H54 (cell line): ENCODE measurements at places on chromosomes 6 and 20.

DNA sequence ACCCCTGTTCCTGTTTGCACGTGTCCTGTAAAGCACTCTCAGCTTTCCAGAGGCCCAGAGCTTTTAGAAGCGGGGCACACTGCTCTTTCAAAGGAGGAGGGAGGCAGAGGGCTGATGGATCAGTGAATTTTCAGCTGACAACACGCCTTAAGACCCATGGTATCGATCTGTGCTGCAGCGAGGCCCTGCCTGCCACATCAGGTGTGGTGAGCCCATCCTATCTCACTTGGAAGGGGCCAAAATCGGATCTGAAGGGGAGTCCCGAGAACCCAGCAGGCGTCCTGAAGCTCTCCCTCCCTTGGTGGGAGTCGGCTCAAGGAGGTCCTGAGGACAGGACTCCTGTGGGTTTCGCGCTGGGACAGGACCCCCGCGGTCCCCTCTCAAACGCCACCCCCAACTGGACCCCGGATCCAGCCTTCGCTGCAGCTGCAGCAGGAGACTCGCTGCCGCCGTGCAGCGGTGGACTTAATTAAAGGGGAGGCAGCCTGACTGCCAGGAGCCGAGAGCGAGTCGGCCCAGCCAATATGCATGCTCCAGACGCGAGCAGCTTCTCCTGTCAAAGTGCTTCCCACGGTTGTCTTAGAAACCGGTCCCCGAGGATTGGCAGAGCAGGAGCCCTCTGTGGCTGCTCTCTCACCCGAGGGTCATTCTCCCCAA is 580.0 kb upstream of the ZNF337 start:
- no peak for DNase-seq

GRCh38 chr6:99114769-99115406 is 167.1 kb upstream of the FBXL4 start:
- no peak for DNase-seq

DNA sequence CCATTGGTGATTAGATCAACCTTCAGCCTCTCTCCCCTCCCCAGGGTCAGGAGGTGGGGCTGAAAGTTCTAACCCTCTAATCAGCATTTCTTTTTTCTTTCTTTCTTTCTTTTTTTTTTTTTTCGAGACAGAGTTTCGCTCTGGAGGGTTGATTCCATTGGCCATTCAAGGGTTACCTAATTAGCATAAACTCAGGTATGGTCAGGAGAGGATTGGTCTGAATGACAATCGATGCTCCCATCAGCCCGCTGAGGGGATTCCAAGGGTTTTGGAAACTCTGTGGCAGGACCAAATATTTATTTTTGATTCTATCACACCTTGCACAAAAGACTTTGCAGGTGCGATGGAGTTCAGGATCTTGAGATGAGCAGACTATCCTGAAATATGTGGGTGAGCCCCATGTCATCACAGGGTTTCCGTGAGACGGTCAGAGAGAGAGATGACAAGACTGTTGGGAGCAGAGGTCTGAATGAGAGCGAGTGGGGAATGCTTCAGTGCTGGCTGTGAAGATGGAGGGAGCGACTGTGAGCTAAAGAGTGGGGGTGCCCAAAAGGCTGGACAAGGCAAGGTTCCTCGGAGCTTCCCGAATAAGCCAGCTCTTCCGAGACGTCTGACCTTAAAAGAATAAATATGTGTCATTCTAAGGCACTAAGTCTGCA is 107.1 kb downstream of the BMP7 start:
- no peak for DNase-seq

DNA sequence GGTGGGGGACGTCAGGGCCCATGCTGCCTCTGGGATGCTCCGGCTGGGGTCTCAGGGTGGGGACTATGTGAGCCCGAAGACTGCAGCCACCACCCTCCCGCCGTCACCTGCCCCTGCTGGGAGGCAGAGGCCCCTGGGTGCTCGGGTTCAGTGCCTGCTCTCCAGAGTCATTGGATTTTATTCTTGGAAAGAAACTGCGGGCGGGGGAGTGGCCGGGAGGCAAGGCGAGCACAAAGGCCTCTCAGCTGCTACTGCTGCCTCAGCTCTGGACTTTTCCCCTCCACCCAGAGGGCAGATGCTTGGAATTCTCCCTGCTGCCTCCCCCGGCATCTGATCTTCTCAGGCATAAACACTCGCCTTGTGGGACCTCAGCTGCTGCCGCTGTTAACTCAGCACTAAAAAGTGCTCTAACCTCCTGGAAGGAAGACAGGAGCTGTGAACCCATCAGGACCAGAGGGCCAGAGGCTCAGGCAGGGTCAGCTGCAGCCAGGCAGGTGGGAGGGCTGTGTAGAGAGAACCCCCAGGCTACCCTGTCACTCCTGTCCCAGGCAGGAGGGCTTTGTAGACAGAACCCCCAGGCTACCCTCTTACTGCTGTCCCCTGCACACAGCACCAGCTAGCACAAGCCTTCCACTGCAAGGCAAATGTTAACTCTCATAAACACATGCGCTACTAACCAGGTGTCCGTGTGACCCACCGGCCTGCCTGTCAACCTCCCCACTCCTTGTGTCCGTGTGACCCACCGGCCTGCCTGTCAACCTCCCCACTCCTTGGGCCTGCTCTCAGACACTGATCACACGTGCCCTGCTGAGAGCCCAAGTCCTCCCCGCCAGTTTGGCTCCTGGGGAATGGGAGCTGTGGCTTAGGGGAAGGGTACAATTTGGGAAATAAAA is 9.4 kb upstream of the FRMD1 start:
- no peak for DNase-seq

DNA sequence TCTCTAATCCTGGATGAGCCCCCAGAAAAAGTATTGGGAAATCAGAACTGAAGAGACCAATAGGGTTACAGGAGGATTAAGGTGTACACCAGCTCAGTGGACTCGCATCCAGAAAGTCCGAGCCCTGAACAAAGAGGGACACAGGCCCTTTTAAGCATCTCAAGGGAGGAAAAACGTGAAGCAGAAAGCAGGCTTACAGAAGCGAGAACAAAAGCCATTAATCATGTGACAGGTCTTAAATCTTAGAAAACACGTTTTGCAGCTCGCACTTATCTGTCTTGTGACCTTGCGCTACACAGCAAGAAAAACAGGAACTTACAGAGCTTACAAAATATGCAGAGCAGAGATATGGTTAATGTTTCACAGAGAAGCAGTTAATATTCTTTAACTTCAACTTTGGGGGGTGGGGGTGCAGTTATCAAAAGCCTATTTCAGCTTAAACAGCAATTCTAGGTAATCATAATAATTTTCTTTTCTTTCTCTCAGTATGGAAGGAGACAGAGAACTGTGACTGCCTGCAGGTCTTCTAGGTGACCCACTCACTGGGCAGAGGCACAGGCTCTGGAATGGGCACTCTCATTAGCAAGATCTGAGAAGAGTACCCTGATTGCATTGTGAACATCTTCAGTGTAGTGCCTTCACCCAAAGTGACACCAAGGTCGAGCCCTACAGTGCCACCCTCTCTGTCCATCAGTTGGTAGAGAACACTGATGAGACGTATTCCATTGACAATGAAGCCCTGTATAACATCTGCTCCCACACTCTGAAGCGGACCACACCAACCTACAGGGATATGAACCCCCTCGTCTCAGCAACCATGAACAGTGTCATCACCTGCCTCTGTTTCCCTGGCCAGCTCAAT is 65.0 kb upstream of the MOCS1 start:
- DNase-seq: no peak

GRCh38 chr20:35062478-35062877 is 30.1 kb downstream of the TRPC4AP start:
- DNase-seq: no peak

DNA sequence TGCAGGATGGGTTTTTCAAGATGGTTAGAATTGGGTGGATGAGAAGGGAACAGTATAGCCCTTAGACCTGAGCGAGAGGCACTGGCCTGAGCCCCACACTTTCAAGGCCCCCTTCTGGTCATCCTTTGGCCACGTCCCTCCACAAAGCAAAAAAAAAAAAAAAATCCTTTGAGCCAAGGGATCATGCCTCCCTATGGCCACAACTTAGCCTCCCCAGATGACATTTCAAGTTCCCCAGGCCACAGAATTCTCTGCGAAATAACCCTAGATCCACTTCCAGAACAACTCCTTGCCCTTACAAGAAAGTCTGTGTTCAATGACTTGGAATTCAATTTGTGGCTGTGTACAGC is 30.4 kb downstream of the ELOVL2 start:
- DNase-seq: no peak

DNA sequence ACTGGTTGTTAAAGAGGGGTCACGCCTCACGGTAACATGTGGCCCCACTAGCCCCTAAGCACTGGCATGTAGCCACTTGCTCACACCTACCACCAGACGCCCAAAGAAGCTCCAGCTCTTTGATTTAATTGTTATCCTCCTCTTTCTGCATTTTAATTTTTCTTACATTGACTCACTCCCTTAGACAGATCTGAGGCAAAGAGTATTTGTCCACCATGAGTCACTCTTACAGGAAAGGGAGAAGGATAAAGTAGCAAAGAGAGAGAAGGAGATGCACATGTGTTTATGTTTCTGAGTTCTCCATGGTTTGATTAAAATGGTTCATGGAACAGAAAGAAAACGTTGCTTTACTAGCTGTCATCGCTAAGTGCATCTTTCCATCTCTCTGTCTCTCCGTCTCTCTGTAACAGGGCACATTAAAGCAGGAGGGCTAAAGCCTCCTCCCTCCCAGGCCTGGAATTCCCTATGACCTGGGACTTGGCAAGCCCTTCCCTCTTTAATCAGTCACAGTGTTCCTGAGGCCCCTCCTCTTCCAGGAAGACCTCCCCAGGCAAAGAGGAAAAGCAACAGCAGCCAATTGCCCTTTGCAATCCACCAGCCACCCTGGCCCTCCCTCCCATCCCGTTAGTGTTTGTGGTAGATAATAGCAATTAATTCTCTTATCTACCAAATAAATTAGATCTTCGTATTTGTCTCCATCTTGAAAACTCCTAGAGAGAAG is 112.8 kb upstream of the TSHZ2 start:
- no peak for DNase-seq

GRCh38 chr20:45163083-45163803 is 11.5 kb upstream of the PI3 start:
- no peak for DNase-seq

DNA sequence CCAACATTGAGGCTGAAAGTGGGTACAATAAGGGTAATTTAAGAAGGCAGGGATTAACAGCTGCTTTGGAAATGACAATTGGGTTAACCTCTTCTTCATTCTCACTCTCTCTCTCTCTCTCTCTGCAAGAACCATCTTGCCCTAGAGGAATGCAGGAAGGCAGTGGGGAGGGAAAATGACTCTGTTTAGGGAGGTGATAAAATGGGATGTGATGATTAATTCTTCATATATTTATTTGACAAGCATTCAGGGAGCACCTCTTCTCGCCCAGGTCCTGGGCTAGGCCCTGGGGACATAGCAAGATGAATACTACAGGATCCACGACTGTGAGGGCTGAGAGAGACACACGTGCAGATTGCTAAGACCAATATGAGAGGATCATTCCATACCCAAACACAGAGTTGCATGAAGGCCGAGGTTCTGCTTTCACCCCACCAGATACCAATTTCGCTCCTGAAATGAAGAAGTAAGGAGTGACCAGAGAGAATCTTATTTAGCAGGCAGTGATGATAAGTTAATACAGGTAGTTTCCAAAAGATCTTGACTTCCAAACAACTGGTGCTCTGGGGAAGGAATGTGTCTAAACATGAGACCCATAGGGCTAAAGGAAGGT is 13.3 kb upstream of the PTPN1 start:
- no peak for DNase-seq

- peak; percentile 35 for DNase-seq
Measured at GRCh38 chr6:12009876-12010634, 2.1 kb upstream of the HIVEP1 start.

GRCh38 chr20:10731190-10731965 is 57.6 kb upstream of the JAG1 start:
- peak; percentile 33 for DNase-seq

DNA sequence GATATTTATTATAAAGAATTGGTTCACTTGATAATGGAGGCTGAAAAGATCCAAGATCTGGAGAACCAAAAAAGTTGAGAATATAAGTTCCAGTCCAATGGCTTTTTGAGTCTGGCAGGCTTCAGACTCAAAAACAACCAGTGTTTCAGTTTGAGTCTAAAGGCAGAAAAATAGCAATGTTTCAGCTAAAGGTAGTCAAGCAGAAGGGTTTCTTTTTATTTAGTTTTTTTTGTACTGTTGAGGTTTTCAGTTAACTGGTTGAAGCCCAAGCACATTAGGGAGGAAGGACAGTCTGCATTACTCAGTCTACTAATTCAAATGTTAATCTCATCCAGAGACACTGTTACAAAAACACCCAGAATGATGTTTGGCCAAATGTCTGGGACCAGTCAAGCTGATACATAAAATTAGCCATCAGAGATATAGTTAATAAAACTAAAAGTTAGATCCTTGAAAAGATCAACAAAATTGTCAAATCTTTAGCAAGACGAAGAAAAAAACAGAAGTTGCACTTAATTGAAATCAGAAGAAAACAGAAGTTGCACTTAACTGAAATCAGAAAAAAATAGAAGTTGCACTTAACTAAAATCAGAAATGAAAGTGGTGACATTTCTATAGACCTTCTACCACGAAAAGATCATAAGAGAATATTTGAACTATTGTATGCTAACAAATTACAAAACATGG is 980.3 kb upstream of the FLRT3 start:
- DNase-seq: no peak

DNA sequence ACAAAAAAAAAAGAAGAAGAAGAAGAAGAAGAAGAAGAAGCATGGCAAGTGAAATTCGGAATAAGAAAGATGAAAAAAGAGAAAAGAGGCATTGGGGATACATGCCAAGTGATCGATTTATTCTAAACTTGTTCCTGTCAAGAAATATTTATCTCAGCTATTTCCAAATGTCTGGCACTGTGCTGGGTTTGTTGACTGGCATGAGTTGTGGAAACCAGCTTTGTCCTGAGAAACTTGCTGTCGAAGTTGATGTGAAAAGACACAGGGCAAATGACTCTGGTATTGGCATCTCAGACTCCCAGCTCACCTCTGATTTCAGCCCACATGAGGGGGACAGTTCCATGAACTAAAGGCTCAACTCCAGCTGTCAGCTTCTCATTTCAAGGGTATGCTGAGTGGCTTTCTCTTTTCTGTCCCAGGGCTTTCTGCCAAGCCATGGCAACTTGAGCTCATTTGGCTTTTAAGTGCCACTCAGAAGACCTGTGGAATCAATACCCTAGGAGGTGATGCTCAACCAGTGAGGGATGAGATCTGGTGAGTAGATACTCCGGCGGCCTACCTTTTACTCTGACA is 253.3 kb upstream of the JAG1 start:
- DNase-seq: no peak

DNA sequence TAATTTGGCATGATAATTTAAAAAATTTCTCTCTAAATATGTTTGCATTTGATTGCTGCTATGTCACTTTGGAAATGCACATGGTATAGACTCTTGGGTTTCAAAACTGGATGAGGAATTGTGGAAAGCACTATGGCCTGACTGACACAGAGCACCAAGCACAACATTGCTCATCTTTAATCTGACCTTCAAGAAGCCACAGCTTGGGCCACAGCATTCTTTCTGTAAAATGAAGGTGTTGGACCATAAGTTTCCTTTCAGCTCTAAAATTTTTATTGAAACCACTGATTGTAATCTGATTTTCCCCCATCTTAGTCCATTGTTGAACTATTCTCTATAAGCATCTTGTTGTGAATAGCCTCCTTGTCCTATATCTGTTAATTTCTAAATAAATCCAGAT is 41.0 kb downstream of the QKI start:
- no peak for DNase-seq
